ENCODE measurements at places on chromosomes 16 and 17.

- DNase-seq, result no peak
These were observed 274.1 kb downstream of the SEC14L1 start for GRCh38 chr17:77414811-77415400.

GRCh38 chr16:23557779-23558702 is 514 bp downstream of the UBFD1 start:
- DNase-seq, result no peak

- no peak for DNase-seq
These were observed 11.9 kb downstream of the SCGB1C2 start for GRCh38 chr17:149231-149630.

- no peak for DNase-seq
These were observed 6.7 kb downstream of the RPUSD1 start for GRCh38 chr16:781346-782010.

GRCh38 chr17:46977750-46978488 is 1.1 kb downstream of the RPRML start:
- DNase-seq, result no peak

- no peak for DNase-seq
These were observed 22.9 kb upstream of the KRT17 start for GRCh38 chr17:41647038-41647813.

DNA sequence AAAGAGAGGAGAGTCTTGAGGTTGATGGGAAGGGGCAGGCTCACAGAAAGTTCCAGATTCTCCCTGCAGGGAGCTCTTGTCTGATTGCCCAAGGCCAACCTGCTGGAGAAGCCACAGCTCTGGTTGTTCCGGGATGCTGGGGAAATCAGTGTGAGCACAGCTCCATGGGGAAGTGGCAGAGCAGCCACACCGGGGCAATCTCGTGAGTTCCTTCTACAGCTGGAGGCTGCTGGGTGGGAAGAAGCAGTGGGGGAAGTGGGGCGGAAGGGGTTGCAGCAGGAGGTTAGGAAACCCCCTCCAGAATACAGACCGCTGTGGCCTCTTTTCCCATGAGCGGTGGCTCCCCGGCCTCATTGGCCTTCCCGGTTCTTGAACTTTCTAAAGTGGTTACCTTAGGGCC is 34.0 kb downstream of the KIAA0513 start:
- no peak for DNase-seq

DNA sequence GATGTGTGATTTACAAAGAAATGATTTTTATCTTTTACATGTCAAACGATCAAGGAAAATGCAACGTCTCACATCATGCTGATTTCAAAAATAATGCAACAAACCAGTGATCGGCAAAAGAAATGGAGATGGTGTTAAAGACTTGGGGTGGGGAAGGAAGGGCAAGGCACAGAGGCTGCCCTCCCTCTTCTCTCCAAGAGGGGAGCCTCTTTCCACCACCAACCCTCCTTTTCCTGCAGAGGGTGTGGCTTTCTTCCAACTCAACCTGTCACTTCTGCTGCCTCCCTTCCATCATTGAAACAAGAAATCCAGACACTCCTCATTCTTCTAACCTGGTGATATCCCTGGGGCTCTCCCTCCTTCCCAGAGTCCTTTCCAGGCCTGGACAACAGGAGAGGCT is 320.8 kb downstream of the SLC39A11 start:
- no peak for DNase-seq

DNA sequence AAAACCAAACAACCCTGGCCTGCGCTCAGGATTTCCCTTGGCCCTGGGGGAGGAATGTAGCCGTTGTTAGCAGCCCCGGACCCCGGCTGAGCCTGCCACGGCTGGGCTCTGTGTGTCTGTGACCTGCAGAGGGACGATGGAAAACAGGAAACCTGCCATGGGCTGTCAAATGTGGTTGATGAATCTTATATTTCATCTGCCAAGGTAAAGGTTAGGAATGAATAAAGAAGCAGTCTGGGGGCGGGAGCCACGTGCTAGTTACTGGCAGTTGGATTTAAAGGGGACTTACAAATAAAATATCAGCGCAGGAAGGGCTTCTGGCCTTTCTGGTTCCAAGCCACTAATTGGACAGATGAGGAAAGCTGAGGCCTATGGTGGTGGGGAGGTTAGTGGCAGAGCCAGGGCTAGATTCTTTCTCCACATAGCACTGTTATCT is at the start of gene KRT23:
Gene KRT23, minus strand, starts transcription at position 263 of the 436 bp plus-strand sequence. CDS start 1,043 bp downstream, outside the sequence.
- no peak for DNase-seq

DNA sequence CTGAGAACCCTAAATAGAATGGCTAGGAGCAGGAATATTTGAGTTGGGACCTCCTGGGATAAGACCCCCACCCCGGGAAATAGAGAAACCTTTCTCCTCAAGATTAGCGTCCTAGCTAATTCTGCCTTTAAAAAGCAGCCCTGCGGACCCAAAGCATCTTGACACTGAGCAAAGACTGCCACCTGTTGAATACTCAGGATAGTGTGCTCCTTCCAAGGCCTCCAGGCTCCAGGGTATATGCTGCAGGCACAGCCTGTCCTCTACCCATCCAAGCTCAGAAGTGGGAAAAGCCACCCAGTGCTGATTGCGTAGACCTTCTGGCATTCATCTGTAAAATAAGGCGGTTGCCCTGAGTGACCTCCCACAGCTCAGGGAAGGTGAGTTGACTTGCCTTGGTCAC is 456.2 kb upstream of the DYNLRB2 start:
- no peak for DNase-seq

GRCh38 chr16:53974484-53975080 is 270.6 kb downstream of the FTO start:
- DNase-seq, result no peak

DNA sequence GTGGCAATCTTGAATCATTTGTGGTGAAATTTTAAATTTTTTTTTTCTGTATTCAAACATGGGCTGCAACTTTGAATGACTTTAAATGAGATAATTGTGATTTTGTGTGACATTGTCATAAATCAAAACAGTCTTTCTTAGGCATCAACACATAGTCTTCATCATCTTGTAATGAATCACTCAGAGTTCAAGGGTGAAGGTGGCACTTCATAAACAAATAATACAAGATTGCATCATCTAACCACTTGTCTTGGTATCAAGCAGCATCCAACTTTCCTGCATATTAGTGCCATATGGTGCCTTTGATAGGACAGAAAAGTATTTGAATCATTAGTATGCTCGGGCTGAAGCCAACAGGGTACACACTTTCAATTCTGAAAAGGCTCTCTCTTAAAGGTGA is 392.4 kb upstream of the GOT2 start:
- no peak for DNase-seq

GRCh38 chr17:28718333-28719020 is 809 bp upstream of the RAB34 start:
- DNase-seq, result no peak
